ENCODE measurements at places on chromosomes 1 and 21.

- DNase-seq: peak; percentile 62
Measured at GRCh38 chr1:30768159-30768829, 10.7 kb upstream of the LAPTM5 start.

GRCh38 chr1:166057650-166058049 lies 109.2 kb downstream of the FAM78B start:
- DNase-seq: no peak

- DNase-seq: no peak
Measured at GRCh38 chr1:185786524-185786923, 52.3 kb downstream of the HMCN1 start.

DNA sequence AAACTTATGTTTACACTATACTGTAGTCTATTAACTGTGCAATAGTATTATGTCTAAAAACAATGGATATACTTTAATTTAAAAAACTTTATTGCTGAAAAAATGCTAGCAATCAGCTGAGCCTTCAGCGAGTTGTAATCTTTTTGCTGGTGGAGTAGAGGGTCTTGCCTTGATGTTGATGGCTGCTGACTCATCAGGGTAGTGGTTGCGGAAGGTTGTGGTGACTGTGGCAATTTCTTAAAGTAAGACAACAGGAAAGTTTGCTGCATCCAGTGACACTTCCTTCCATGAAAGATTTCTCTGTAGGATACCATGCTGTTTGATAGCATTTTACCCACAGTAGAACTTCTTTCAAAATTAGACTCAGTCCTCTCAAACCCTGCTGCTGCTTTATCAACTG lies 234.7 kb upstream of the CSF3R start:
- DNase-seq: no peak

- DNase-seq: no peak
Measured at GRCh38 chr1:64546013-64546412, 76.1 kb downstream of the CACHD1 start.

GRCh38 chr1:31422505-31423319 lies 9.7 kb downstream of the SERINC2 start:
- peak; percentile 76 for DNase-seq

Data from hematopoietic multipotent progenitor cell treated with erythropoietin and hydrocortisone succinate and interleukin-3 and kit ligand, for 8 days (in vitro differentiated cells).